ENCODE measurements at places on chromosomes 1 and 21.

DNA sequence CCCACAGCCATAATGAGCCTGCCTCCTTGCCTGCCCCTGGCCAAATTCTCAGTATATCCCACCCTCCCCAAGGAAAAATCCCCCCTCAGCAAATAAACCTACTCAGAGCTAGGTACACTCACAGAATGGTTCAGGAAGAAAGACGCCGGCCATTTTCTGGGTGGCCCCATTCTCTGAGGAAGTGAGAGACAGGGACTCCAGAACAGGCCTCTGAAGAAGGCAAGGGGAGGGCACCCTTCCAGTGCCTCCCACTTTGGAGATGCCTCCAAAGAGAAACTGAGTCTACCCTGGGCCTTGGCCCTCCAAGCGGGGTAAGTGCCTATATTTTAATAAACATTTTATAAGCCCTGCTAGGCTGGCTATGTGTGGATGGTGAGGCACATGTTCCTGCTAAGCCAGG lies 2.3 kb downstream of the PACC1 start:
- no peak for DNase-seq

GRCh38 chr1:107669996-107670395 lies 295.0 kb downstream of the VAV3 start:
- DNase-seq, result peak; percentile 82

DNA sequence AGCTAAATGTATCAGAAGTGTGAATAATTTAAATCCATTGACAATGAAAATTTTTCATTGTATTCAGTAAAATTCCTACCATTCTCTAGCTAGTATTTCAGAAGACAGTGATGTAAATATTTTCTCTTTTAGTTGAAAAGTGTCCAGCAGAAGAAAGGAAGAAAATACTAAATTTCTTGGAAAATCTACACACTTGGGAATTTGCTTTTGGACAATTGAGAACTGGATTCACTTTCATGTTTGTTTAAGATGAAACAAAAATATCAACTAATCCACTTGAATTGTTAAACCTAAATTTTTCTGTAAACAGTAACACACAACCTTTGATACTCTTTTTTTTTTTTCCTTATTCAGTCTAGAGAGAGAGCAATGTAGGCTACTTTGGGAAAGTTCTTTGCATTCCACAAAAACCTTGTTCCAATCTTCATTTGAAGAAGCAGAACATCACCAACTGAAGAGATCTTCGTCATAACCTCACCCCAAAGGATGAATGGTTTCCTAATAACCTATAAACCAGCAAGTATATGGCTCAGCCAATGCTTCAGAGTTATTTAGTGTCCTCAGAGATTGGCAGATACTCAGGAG lies 155.1 kb upstream of the GORAB start:
- DNase-seq, result no peak

DNA sequence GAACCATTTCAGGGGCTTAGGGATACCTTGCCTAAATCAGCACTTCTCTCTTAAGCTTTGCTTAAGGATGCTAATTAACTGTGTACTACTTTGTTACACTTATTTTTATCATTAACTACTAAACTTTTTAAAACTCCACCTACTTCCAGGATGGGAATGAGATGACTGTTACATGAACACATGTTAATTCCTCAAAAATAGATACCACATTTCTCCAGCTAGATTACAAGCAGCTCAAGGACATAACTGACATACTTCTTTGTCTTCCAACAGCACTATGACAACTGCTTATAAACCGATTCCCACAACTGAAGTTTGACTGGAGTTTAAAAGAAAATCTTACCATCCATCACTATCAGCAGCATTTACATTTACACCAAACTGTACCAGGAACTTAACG lies 53.7 kb downstream of the TP53BP2 start:
- no peak for DNase-seq

DNA sequence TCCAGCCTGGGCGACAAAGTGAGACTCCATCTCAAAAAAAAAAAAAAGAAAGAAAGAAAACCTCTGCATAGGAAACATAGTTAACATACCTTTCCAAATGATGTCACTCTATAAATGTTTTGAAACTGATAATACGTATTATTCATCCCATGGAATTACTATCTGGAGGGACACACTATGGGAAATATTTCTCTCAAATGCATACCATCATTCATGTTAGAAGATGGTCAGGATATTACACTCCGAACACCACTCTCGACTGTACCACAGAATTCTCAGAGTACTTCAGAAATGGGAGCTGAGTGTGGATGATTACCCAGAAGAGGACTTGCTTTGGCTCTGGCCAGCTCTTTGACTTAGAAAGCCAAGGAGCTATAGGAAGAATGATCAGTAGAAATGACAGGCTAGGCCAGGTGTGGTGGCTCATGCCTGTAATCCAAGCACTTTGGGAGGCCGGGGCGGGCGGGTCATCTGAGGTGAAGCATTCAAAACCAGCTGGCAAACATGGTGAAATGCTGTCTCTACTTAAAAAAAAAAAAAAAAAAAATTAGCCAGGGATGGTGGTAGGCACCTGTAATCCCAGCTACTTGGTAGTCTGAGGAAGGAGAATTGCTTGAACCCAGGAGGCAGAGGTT lies 5.2 kb upstream of the LIN28A start:
- DNase-seq, result peak; percentile 25

DNA sequence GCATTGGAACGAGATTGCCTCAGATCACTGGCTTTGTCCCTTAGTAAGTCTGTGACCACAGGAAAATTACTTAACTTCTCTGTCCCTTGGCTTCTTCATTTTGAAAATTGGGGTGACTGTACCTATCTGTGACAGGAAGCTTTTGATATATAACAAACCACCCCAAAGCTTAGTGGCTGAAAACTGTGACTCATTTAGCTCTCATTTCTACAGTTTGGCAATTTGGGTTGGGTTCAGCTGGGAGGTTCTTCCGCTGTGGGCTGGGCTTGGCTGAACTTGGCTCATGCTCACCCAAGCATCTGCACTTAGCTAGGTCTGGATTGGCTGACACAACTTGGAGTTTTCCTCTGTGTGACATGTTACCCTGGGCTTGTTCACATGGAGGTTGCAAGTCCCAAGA lies 14.0 kb downstream of the C1orf94 start:
- DNase-seq, result no peak

- no peak for DNase-seq
Measured at GRCh38 chr1:179881642-179882252, 338 bp upstream of the TOR1AIP1 start.

DNA sequence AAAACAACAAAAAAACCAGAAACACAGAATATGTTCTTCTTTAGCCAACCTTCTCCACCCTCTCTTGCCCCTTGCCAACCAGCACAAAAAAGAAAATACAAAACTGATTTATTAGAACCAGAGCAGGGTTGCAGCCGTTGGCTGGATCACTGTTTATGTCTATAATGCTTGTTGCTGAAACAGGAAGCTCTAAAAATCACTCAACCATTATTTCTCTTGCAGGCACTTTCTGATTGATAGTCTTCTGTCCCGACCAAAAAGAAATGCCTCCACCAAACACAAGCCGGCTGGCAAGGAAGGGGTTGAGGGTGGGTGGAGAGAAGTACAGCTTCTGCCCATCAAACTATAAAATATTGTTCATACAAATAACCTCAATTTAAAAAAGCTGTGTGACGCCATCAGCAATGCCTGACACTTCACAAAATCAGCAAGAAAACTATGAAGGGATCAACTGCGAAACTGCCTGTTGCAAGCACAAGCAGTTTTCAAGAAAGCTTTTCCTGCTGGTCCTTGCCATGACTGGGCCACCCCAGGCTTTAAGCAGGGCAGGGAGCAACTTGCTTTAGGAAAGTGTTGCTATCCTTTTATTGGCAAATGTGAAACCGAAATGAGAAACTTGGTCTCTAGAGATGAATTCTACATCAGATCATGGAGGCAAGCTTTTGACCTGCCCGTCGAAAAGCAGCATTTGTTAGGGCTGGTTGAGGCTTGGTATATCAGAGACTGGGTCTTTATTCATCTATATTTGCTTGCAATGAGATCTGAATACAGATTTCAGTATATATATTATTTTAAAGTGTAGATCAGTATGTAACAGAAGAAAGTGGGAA lies 174.2 kb downstream of the RUNX1 start:
- DNase-seq, result no peak
